SHP77 (cell line): ENCODE measurements at places on chromosomes 5 and 9.

DNA sequence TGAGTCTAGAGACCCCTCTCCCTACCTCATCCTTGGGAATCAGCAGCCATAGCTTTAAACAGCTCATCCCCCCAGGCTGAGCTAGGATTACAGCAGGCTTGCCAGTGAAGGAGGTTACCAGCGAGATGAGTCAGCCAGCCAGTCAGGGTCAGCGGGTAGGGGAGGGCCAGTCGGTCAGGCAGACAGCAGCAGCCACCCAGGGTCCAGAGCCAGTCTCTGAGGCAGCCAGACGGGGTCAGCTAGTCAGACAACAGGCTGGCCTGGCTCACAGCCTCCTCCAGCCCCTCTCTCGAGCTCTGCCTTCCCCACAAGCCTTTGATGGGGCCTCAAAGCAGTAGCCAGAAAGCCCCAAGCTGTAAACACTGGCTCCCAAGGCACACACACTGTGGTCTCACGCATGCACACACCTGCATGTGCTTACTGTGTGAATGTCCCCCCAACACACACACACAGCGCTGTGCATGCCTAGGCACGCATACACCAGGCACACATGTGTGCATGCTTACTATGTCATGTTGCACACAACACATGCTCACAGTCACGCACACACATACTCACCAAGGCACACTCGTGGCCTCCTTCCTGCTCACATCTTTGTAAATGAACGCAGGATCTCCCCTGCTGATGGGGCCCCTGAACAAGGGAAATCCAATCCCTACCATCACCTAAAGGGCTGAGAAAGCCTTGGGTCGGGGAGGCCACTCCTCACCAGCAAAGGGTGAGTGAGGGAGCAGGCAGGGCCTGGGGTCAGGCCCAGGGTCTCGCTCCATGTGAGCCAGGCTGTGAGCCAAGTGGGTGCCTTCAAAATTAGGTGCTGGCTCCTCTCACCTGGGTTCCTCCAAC lies 28.2 kb upstream of the CPLX2 start:
- DNase-seq, result peak; percentile 24

DNA sequence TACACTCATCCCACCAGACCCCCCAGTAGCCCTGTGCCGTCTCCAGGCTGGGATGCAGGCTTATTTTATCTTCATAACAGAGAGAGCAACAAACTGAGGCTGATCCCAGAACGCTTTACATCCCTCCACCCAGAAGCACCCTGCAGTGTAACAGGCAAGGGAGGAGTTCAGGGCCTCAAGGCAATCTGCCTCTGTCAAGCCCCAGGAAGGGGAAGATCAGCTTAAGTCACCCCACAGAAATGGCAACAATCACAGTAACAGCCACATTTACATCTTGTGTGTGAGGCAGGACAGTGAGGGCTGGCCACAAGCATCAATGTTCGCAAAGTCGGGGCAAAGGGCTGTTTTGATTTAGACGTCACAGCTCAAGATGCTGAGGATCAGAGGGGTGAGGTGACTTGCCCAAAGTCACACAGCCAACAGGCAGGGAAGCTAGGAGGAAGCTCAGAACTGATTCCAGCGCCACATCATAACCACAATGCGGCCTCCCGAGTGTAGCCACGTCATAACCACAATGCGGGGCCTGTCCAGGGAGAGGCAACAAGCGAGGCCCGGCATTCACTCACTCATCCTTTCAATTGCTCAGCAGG lies 14.4 kb downstream of the STK10 start:
- no peak for DNase-seq

DNA sequence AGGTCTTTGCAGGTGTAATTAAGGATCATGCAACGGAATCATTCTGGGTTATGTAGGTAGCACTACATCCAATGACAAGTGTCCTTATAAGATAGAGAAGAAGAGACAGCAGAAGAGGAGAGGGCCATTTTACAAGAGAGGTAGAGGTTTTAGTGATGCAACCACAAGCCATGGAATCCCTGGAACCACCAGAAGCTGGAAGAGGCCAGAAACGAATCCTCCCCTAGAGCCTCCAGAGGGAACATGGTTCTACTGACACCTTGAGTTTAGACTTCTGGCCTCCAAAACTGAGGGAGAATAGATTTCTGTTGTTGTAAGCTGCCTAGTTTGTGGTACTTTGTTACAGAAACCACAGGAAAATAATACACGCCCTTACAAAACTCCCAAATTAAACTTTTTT lies 3.5 kb downstream of the FYB1 start:
- no peak for DNase-seq

DNA sequence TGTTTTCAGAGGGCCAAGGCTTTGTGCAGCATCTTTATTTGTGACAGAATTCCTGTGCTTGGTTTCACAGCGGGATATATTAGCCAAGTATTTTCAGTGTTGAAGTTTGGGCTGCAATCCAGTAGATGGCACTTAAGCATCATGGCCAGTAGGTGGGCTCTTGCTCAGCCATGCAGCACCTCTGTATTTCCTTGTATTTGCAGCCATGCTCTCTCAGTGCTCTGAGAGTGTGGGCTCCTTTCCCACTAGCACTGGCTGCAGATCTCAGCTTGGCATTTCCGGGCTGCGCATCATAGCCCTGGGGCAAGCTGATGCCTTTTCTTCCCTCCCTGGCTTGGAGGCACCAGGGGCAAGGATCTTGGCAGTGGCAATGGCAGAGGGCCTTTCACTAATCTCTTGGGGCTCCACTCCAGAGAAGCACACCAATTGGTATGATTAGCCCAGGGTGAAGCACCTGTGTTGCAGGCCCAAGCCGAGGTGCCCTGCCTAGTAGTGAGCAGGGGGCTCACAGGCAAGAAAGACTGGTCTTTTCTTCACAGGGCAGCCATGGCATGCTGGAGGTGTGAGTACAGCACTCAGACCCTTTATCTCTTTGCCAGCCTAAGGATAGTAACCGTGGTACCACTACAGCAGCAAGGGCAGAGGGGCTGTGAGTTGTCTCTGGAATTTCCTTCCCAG lies 48.3 kb downstream of the SLCO6A1 start:
- DNase-seq, result peak; percentile 4

DNA sequence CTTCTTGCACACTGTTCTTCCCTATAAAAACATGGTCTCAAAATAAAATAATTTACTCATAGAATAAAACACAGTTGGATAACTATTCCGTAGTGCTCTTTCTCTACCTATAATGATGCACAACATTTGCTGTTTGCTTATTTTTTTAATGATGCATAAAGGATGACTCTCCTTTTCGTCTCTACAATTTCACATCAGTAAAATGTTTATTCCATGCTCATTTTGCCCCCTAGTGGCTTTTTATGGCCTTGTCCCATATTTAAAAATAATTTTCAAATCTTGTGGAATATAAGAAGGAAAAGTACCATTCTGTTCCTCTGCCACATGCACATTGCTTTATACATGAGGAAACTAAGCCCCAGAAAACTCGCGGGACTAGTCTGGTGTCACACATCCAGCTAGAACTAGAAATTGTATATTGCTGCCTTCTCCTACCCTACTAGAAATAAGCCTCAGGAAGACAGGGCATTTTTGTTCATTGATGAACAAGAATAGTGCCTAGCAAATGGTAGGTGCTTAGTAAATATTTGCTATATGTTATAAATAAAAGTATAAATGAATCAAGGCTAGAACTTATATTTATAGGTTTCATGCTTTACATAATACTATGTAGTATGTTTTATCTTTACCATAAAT lies 12.7 kb downstream of the KCTD16 start:
- DNase-seq, result peak; percentile 10
